ENCODE measurements at places on chromosomes 6 and 20.
A peak's percentile ranks its signal among the peaks of the same experiment; 100 is the strongest.

DNA sequence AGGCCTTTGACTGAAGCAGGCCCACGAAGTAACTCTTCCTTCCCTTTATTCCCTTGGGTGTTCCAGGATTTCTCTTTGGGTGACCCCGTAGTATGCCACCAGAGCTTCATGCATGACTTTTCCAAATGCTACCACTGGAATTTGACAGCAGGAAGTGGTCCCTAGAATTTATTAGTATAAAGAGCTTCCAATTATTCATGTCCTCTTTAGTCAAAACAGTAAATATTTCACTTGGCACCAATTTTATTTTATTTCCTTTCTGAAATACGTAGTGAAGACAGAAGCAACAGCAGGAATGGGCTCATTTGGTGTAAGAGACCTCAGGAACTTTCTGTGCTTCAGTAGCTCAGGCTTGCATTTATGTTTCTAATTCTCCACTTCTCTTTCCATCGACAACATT is 151.3 kb downstream of the LCA5 start:
- DNase-seq: no peak
- no peak overlapping the region for H3K4me3 ChIP-seq
- no peaks in the 10 kb centered on the region for H3K27me3 ChIP-seq
- H3K36me3 ChIP-seq: no peaks in the 10 kb centered on the region
- no peaks in the 10 kb centered on the region for H3K4me1 ChIP-seq

DNA sequence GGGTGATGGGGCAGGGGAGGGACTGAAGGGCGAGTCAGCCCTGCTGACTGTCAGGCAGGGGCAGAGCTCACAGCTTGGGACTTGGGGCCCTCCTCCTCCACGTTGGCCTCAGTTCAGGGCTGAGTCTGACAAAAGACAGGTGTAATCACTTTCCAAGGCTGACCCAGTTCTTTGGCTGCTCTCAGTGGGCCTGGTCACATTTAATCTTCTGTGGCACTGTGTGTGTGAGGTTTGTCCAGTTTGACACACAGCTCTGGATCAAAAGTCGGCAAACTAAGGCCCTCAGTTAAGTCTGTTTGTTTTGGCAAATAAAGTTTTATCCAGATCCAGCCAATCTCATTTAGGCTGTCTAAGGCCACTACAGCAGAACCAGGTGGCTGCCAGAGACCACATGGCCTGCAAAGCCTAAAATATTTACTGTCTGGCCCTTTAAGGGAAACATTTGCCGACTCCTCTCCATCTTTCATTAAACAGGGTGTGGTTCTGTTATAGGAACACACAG is 5.1 kb upstream of the MAP1LC3A start:
- H3K27me3 ChIP-seq: peaks cover 4% of the 10 kb centered on the region
- peaks cover 10% of the 10 kb centered on the region for H3K4me1 ChIP-seq
- no peak overlapping the region for H3K27ac ChIP-seq

GRCh38 chr6:87870556-87870955 is 168.5 kb upstream of the AKIRIN2 start:
- no peak overlapping the region for H3K27ac ChIP-seq
- H3K36me3 ChIP-seq: no peaks in the 10 kb centered on the region
- no peak for DNase-seq
- H3K4me1 ChIP-seq: no peaks in the 10 kb centered on the region

- no peak for DNase-seq
- H3K4me1 ChIP-seq: no peaks in the 10 kb centered on the region
- H3K36me3 ChIP-seq: no peaks in the 10 kb centered on the region
- H3K27ac ChIP-seq: no peak overlapping the region
Observed at GRCh38 chr20:62827311-62828038, 10.6 kb downstream of the COL9A3 start.

- H3K27me3 ChIP-seq: no peaks in the 10 kb centered on the region
- peak overlapping the region; percentile 74 for H3K27ac ChIP-seq
- H3K4me1 ChIP-seq: peaks cover 23% of the 10 kb centered on the region
- H3K36me3 ChIP-seq: peaks cover 10% of the 10 kb centered on the region
Observed at GRCh38 chr6:122408240-122408639, 8.8 kb downstream of the HSF2 start.

GRCh38 chr20:39111359-39112177 is 149.4 kb downstream of the DHX35 start:
- no peak overlapping the region for H3K4me3 ChIP-seq
- H3K27ac ChIP-seq: peak overlapping the region; percentile 17
- peaks cover 2% of the 10 kb centered on the region for H3K4me1 ChIP-seq
- DNase-seq: no peak
- peaks cover 3% of the 10 kb centered on the region for H3K27me3 ChIP-seq

DNA sequence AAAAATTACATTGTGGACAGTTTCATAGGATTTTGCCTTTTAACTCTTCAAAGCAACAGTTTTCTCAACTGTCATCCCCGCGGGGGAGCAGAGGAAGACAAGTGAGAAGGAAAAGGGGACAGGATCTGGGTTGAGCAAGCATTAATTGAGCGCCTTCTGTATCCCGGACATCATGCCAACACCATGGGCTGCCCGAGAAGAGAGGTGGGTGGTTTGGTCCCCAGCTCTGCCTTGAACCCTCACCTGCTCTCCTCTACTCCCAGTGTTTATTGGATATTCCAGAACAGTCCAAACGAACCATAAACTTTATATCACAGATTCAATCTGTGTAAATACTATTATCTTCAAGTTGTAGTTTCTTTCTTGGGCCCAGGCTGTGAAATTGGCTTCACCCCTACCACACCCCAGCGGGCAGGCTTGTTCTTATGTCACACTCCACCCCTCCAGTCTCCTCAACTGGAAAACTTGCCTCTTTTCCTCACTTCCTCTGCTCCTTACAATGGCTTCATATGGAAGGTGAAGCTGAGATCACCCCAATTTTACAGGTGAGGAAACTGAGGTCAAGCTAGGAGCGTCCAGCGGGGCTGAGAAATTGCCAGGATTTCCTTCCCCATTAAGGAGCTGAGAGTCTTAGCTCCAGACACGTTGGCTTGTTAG is 6.0 kb downstream of the PCK1 start:
- H3K27ac ChIP-seq: no peak overlapping the region
- no peaks in the 10 kb centered on the region for H3K36me3 ChIP-seq
- H3K27me3 ChIP-seq: peaks cover 4% of the 10 kb centered on the region
- no peak overlapping the region for H3K4me3 ChIP-seq

DNA sequence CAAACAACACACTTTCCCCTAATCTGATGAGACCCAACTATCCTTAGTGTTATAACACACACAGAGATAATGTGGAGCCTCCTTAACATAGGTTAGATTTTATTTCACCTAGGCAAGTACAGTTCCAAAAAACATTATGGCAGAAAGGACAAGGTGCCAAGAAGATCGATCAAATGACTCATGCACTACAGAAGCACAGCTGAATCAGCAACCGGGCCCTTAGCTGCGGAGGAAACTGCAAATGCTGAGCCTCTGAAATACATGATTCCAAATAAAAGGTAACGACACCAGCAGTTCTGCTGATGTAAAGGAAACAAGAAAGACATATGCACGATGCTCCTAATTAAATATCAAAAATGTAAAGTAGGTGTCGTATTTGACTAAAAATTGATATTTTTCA is 19.9 kb upstream of the MUC21 start:
- peaks cover 37% of the 10 kb centered on the region for H3K4me1 ChIP-seq
- no peaks in the 10 kb centered on the region for H3K36me3 ChIP-seq
- no peak for DNase-seq
- no peak overlapping the region for H3K27ac ChIP-seq
- H3K27me3 ChIP-seq: peaks cover 15% of the 10 kb centered on the region

GRCh38 chr6:73866305-73866704 is 170.3 kb downstream of the CD109 start:
- no peaks in the 10 kb centered on the region for H3K4me1 ChIP-seq
- DNase-seq: no peak
- no peak overlapping the region for H3K4me3 ChIP-seq
- no peak overlapping the region for H3K27ac ChIP-seq
- peaks cover 2% of the 10 kb centered on the region for H3K27me3 ChIP-seq

DNA sequence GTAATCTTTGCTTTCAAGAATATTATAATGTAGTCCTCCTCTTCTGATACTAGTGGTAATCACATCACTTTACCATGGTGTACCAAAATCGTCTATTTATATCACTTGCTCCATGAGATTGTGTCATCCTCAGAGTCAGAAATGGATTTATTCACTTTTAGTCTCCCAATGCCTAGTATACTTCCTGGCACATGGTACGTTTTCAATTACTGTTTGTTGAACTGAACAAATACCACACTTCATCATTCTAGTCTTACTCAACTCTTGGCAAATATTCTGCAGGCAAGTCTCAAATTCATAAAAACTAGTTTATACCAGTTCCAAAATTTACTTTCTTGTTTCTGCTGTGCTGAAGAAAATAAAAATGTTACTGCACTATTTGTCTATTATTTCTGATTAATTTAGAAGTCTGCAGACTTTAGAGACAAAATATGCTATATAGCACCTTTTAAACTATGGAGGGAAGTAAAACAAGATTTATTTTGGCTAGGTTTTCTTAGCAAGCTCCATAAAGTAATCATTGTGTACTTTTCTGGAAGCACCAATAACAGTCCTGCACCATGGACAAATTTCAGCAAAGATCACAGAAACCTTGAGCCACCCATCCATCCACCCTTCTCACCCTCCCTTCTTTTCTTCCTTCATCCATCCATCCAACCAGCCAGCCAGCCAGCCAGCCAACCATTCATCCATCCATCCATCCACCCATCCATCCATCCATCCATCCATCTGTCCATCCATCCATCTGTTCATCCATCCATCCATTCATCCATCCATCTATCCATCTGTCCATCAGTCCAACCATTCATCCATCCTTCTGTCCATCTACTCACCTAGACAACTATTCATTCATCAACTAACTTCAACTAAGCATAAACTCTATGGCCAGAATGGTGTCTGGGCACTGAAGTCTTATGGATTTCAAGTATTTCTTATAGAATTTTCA is 102.1 kb upstream of the STMND1 start:
- peaks cover 6% of the 10 kb centered on the region for H3K27me3 ChIP-seq
- no peak overlapping the region for H3K27ac ChIP-seq
- no peak overlapping the region for H3K4me3 ChIP-seq
- no peak for DNase-seq

GRCh38 chr6:69867639-69867976 is 1.3 kb downstream of the COL19A1 start:
- DNase-seq: no peak
- H3K4me3 ChIP-seq: peak overlapping the region; percentile 63
- peaks cover 12% of the 10 kb centered on the region for H3K27me3 ChIP-seq
- peaks cover 16% of the 10 kb centered on the region for H3K4me1 ChIP-seq

DNA sequence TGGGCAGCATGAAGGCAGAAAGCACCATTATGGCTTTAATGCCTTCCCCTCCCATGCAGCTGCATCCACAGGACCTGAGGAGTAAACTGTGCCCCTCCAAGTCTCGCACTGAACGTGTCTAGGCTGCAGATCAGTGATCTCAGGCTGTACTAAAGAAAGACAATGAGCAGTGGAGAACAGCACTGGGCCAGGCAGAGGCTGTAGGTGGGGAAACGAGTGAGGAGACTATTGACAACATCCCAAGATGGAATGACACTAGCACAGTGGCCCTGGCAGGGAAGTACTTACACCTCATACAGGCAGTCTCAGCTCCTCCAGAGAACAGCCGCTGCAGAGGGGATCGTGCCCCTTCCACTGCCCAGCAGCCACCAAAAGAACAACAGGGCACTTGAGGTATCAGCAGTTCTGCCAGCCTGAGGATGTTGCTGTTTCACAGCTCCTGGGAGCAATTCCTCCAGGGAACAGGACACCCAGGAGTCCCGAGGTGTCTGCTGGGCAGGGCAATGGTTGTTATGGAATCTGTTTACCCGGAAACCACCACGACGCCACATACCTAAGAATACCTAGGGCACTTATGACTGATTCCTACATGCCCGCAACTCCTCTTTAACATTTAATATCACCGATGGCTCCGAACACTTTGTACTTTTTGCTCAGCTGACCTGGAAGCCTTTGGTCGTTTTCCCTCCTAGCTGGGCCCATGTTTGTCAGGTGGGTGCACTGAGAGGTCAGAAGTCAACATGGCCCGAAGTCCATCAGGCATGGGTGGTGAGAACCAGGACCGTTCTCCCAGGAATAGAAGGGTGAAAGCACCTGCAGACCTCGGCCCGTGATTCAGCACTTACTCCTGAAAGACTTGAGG is 79.1 kb downstream of the SLC22A23 start:
- no peak for DNase-seq
- H3K4me1 ChIP-seq: peaks cover 9% of the 10 kb centered on the region
- no peak overlapping the region for H3K4me3 ChIP-seq
- peaks cover 21% of the 10 kb centered on the region for H3K27me3 ChIP-seq
- no peaks in the 10 kb centered on the region for H3K36me3 ChIP-seq

DNA sequence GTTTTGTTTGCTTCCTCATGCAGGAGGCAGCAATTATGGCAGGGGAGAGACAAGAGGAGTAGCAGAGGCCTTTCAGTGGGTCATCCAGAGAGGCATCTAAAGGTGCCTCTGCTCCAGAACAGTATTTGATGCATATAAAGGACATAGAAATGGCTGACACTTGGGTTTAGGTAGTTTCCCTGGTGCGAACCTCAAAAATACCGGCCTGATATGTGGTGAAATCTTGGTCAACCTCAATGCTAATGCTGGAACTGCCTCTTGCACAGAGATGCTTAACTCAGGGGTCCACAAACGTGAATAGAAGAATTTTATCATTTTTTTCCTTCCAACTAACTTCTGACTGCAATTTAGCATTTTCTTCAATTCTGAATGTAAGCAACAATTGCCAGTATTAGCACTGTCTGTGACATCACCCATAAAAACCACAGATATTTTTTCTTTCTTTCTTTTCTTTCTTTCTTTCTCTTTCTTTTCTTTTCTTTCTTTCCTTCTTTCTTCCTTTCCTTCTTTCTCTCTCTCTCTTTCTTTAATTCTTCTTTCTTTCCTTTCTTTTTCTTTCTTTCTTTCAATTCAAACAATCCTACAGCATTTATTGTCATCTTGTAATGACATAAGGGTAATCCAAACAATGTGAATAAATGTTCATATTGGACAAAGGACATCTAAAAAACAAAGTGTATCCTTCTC is 180.0 kb upstream of the UST start:
- H3K4me3 ChIP-seq: peak overlapping the region; percentile 62
- peak; percentile 66 for DNase-seq
- H3K36me3 ChIP-seq: no peaks in the 10 kb centered on the region

GRCh38 chr6:99822741-99823512 is 171.1 kb downstream of the MCHR2 start:
- H3K4me3 ChIP-seq: no peak overlapping the region
- no peaks in the 10 kb centered on the region for H3K4me1 ChIP-seq
- no peak overlapping the region for H3K27ac ChIP-seq
- DNase-seq: no peak

- DNase-seq: no peak
- peaks cover 7% of the 10 kb centered on the region for H3K27me3 ChIP-seq
- peaks cover 7% of the 10 kb centered on the region for H3K4me1 ChIP-seq
- no peak overlapping the region for H3K4me3 ChIP-seq
Observed at GRCh38 chr6:43996618-43997344, 130.5 kb downstream of the MRPL14 start.

DNA sequence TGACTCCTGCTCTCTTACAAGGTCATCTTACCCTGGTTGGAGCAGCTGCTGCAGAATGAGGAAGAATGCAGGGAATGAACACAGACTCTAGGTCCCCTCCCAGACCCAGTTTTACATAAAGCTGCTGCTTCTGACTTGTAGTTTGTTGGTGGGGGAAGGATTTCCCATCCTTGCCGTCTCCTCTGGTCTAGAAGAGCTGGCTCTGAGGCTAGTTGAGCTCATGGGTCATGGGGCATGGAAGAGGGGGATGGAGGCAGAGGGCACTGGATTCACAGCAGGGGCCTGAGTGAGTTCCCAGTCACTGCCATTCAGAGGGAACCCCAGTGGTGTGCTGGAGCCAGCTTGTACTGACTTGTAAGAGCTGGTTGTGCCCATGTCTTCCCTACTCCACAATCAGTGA is 9.2 kb upstream of the GUCA1A start:
- H3K4me1 ChIP-seq: no peaks in the 10 kb centered on the region
- no peaks in the 10 kb centered on the region for H3K36me3 ChIP-seq
- no peak overlapping the region for H3K27ac ChIP-seq
- peaks cover 2% of the 10 kb centered on the region for H3K27me3 ChIP-seq
- no peak overlapping the region for H3K4me3 ChIP-seq

Data from immature natural killer cell (primary cell).